Left hindlimb (tissue), 1 donor: ENCODE measurements at places on chromosomes 13 and 19.

DNA sequence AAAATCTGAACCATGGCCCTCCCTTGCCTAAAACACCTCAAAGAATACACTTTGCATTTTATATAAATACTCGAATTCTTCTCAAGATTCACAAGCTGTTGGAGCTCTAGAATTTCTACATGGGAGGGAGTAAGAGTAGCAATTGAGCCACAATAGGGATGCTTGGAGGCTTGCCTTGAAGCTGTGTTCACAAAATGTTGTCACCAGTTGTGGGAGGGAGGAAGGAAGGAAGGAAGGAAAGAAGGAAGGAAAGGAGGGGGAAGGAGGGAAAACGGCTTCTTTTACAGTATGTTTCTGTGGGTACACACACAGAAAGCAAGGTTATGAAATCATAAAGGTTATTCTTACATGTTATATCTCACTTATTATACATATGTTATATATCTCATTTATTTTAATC is 128.6 kb upstream of the PEG3 start:
- no peak for DNase-seq

DNA sequence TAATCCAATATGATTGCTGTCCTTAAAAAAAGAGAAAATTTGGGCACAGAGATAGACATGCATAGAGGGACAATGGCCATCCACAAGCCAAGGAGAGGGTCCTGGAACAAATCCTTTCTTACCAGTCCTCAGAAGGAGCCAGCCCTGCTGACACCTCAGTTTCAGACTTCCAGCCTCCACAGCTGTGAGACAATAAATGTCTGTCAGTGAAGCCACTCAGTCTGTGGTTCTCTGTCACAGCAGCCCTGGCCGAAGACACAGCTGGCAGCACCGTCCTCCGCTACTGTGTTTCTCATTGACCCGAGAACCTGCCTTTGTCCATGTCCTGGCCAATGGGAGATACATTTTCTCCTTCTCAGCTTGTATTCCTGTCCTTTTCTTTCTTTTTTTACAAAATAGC is 207.9 kb downstream of the TM9SF2 start:
- DNase-seq: no peak

- DNase-seq: no peak
These were observed 357.7 kb upstream of the TSHZ3 start for GRCh38 chr19:31706691-31707620.

DNA sequence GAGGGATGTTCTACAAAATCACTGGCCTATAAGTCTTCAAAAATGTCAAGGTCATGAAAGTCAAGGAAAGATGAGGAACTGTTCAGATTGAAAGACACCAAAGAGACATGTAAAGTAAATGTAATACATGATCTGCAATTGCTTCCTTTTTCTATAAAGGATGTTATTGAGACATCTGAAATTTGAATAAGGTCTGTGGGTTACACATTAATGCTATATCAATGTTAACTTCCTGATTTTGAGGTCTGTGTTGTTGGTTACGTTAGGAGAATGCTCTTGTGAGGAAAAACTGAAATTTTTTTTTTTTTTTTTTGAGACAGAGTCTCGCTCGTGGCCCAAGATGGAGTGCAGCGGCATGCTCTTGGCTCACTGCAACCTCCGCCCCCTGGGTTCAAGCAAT is 197.4 kb downstream of the RGCC start:
- no peak for DNase-seq

DNA sequence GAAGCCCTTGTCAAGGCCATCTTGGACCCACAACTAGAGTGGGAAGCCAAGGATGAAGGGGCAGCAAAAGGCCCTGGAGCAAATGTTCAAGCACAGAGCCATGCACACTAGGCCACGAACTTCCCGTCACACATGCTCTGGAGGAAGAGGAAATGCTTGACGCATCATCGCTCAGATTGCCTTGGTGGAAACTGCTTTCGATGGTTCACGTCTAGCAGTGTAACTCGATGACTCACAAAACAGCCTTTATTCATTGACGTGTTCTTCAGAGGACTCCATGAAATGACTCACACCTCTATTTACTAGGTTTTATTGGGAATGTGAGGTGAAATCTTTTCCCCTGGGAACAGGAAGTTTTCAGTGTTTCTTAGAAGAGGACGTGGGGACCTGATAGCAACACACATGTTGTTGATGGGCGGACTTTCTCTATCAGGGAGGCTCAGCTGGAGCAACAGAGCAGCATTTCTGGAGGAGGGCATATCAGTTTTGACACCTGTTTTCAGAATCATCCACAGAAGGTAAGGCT is 79.8 kb upstream of the FLT1 start:
- no peak for DNase-seq
